ENCODE measurements at places on chromosomes 3 and 15.

DNA sequence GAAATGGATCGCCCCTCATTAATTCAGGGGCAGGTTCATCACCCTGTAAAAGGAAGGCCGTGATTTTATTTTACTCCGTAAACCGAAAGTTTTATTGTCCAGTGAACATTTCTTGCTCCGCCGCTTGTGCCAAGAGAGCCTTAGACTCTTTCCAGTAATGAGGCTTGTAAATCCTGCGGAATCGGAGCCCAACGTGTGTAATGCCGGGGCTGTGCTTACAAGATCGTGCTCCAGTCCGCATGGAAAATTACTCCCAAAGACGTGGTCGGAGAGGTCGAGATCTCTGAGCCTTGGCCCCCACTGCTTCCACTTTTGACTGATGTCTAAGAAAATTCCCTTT is 649 bp upstream of the PLOD2 start:
- DNase-seq = no peak

DNA sequence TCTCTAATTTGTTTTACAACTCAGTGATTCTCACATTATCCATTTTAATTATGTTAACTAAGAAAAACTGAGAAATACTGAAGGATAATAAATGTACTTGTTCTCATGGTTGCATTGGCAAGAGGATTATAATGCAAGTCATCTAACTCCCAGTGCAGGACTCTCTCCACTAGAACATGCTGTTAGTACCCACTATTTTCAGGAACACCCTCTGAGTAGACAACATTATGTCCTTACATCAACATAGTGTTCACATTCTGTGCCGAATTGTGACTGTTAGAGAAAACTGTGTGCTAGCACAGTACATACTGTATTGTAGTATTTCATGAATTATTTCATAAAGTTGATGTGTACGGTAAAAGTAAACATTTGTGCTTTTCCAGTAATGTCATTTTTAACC is 80.1 kb downstream of the LEKR1 start:
- DNase-seq = no peak

- DNase-seq = no peak
Observed at GRCh38 chr3:89238846-89239245, 131.4 kb downstream of the EPHA3 start.

DNA sequence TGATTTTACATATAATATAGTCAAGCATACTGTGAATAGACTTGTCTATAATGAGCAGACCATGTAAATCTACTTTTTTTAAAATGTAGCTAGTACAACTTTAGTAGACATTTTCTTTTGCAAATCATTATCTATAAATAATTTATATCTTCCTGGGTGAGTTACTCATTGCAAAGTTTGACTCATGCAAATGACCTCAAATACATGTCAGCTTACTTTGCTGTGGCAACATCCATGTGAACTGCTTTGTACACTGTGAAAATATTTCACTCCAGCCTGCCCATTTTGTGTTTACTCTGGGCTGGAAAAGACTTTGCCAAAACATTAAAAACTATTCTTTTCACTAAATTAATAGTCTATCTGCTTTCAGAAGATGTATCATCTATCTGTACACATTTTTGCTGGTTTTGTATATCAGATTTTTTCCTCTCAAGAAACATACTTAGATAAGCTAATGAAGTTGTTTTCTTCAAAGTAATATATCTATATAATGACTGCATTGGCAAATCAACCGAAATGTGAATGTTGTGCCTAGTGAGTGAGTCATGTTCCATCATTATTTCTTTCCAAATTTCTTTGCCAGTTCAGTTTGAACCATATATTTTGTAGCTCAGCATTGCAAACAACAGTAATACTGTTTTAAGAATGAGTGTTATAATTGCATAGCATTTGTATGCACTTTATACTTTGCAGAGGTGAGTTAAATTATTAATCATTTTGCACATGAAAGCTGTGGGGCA is 26.5 kb downstream of the IGSF10 start:
- no peak for DNase-seq

- no peak for DNase-seq
Observed at GRCh38 chr3:124351430-124352148, 359.7 kb upstream of the ROPN1 start.

GRCh38 chr15:42191610-42192346 is 16.3 kb downstream of the VPS39 start:
- DNase-seq = no peak

Measured in stimulated activated CD4-positive, alpha-beta T cell treated with anti-CD3 and anti-CD28 coated beads, Interleukin-1b, Interleukin-23, amount 100 ng/mL, for 4 hours (primary cell).